Astrocyte (in vitro differentiated cells and primary cell): ENCODE measurements at places on chromosomes 11 and 22.
A peak's percentile ranks its signal among the peaks of the same experiment; 100 is the strongest.

- no peak overlapping the region for H3K4me3 ChIP-seq
- no peak for DNase-seq
- H3K36me3 ChIP-seq, result peaks cover 49% of the 10 kb centered on the region
- H3K4me1 ChIP-seq, result peaks cover 33% of the 10 kb centered on the region
Observed at GRCh38 chr11:128457874-128458273, 129.5 kb downstream of the ETS1 start.

GRCh38 chr22:23104187-23104971 is 34.1 kb downstream of the GNAZ start:
- DNase-seq, result no peak
- H3K4me1 ChIP-seq, result no peaks in the 10 kb centered on the region
- no peak overlapping the region for H3K4me3 ChIP-seq
- no peaks in the 10 kb centered on the region for H3K27me3 ChIP-seq

DNA sequence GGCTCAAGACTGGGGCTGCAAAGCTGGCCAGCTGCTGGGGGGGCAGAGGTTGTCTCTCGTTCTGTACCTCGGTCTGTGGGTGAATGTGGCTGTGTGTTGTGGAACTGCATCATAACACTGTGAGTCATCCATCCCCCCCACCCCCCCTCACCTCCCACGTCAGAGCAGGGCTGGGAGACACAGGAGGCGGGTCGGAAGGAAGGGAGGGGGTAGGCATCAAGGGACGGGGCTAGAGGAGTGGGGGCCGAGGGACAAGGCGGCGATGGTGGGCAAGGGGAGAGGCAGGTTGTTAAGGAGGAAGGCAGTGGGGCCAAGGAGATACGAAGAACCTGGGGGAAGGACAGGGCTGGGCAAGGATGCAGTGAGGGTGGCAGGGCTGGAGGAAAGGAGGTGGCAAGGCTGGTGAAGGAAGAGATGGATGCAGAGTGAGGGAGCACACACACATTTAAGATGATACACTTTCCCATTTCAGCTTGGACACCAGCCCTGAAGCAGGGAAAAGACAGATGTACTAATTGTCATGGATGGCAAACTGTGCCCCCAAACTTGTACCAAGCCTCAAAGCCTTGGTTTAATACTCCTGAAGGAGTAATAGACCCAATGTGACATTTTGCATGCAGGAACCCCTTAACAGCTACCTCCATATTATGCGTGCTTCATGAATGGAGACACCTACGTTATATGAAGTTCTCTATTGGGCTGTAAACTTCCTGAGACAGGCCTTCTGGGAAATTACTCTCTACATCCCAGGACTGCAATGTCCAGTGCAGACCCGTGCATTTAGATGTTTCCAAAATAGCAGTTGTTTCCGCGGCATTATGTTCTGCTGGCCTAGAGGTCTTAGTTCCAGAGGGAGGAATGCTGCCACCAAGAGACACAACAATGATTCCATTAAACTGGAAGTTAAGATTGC is at the start of gene YPEL4:
Gene YPEL4 (minus strand): TSS at position 87 of the 913 bp plus-strand sequence. CDS start 2,805 bp downstream, outside the sequence.
- H3K27ac ChIP-seq, result no peak within 1 kb of the TSS
- H3K27me3 ChIP-seq, result peaks cover 39% of the 10 kb centered on the region
- H3K4me3 ChIP-seq, result peak within 1 kb of the TSS; percentile 53
- peaks cover 29% of the 10 kb centered on the region for H3K4me1 ChIP-seq

- no peaks in the 10 kb centered on the region for H3K27me3 ChIP-seq
- H3K4me1 ChIP-seq, result no peaks in the 10 kb centered on the region
- H3K4me3 ChIP-seq, result no peak overlapping the region
- no peak for DNase-seq
- no peaks in the 10 kb centered on the region for H3K36me3 ChIP-seq
Observed at GRCh38 chr11:1439341-1439740, 47.2 kb downstream of the MOB2 start.
